Effector memory CD4-positive, alpha-beta T cell (primary cell): ENCODE measurements at places on chromosomes 2 and 18.

GRCh38 chr18:42929857-42930256 lies 185.6 kb downstream of the RIT2 start:
- no peak for DNase-seq

DNA sequence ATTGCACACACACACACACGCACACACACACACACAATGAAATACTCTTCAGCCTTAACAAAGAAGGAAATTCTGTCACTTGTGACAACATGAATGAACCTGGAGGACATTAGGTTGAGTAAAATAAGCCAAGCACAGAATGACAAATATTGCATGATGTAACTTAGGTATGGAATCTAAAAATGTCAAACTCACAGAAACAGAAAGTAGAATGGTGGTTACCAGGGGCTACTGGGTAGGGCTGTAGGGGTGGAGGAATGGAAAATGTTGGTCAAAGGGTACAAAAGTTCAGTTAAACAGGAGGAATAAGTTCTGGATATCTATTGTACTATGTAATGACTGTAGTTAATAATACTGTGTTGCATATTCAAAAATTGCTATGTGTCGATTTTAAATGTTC lies 29.5 kb downstream of the SCN2A start:
- DNase-seq = no peak

DNA sequence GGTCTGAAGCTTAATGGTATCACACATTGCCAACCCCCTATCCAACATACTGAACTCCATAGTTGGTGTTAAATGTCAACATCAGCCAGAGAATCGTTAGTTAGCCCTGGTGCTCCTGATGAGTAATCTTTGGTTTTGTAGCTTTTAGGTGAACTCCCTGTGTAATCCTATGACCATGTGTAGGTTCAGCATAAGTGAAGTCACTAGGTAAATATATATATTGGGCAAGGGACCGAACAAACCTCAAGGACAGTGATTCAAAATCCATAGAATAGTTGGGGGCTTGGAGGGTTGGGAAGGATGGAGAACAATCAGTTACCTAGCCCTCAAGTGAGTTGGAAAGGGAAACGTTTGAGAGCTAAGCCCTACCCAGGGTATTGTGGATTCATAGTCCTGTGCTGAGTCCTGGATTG lies 16.0 kb upstream of the AP1S3 start:
- no peak for DNase-seq

GRCh38 chr2:164523009-164523408 lies 98.3 kb downstream of the GRB14 start:
- DNase-seq = no peak

DNA sequence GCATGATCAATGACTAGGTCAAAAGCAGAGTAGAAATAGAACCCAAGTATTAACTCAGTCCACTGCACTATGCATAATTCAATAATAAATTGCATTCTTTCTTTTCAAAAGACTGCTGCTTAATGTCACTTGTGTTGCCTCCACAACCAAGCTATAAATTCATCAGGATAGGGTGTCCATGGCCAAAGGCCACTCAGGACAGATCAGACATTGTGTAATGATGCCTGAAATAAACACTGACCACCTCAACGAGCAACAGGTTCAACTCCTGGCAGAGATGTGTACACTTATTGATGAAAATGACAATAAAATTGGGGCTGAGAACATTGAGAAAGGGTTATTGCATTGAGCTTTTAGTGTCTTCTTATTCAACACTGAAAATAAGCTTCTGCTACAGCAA lies 194.5 kb upstream of the SPOPL start:
- DNase-seq = no peak

- DNase-seq = no peak
Measured at GRCh38 chr18:37392648-37393047, 172.9 kb downstream of the CELF4 start.

DNA sequence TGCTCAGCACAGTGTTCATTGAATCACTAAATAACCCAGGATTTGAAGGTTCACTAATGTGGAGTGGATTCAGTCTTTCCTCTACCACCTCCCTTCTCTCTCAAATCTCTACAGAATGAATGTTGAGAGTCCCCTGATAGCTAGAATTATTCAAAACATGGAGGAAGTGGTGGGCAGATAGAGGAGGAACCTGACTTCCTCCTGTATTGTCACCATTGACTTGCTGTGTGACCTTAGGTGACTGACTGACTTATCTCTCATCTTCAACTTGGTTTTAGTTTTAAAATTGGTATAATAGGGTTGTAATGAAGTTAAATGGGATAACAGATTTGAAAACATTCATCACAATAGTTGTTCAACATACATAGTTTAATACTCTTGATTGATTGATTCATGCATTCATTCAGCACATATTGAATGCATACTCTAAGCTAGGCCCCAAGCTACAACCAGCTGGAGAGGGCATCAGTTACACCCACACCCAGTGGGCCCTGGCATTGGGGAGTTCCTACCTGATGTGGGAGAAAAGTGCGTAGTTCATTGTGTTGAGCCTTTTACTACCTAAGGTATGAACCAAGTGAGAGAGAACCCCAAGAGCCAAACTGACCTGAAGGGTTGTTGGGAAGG lies 96.0 kb downstream of the WDR7 start:
- DNase-seq = no peak

GRCh38 chr2:239883326-239884050 lies 141.7 kb downstream of the NDUFA10 start:
- DNase-seq = no peak

GRCh38 chr18:36424741-36425142 lies 127.2 kb downstream of the FHOD3 start:
- DNase-seq = no peak

- DNase-seq = no peak
Measured at GRCh38 chr2:52074130-52074719, 1042.3 kb upstream of the NRXN1 start.

DNA sequence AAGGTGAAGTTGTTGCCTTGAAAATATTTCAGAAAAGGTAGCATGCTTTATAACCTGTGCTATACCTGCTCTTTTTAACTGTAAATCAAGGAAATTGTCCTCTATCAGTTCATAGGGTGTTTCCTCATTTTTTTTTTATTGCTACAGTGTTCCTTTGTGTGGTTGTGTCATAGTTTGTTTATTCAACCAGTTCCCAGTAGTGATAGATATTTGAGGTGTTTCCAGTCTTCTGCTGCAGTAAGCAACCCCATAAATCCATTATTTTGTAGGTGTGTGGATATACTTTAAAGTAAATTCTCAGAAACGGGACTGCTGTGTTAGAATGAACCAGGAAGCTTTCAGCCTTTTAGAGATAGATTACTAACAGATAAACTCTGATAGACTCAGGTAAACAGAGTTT lies 39.6 kb downstream of the SEMA4F start:
- DNase-seq = no peak

GRCh38 chr18:34923911-34924310 lies 117.3 kb upstream of the MAPRE2 start:
- DNase-seq = no peak

GRCh38 chr2:20150806-20151571 lies 73.9 kb downstream of the SDC1 start:
- DNase-seq = no peak

DNA sequence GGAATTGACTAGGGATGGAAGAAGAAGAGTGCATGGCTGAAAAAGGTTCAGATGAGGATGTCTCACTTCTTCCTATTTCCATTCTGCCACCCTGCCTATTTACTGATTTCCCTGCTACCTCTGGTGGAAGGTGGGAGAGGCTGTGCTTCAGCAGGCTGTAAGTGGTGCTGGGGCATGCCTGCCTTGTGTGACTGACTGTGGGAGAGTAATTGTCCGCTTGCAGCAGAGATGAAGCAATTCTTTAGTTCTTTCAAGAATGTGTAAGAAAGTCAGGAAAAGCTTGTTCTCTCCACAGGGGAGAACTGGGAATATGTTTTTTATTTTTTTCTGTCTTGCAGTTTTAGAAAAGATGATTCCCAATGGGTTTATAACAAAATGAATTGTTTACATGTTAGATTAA lies 72.5 kb upstream of the NYAP2 start:
- no peak for DNase-seq

GRCh38 chr2:213252206-213252605 lies 32.1 kb upstream of the SPAG16 start:
- DNase-seq = no peak

DNA sequence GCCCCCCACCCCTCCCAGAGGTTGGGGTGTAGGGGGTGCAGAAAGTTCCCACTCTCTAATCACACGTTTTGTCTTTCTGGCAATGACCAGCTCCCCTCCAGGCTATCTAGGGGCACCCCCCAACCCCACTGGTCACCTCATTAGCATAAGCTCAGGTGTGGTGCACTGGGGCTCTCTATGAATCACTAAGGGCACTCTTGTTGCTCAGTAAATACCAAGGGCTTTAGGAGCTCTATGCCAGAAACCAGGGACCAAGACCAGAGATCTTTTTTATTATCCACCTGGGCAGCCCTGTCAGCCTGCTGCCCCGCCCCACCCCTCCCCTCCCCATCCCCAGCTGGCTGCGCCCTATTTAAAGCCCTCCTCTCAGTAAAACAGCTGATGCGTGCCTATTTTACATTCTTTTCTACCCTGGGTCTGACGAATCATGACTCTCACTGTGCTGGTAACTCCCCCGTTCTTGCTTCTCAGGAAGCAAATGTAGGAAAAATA lies 24.3 kb downstream of the NCK2 start:
- DNase-seq = no peak

- DNase-seq = no peak
Measured at GRCh38 chr2:100776445-100776844, 43.5 kb upstream of the NPAS2 start.
